ENCODE measurements at places on chromosomes 5 and 9. TPM values are rescaled to one million over a fixed set of nuclear protein-coding genes. Genes with fewer than 3 reads are reported as not detected.

DNA sequence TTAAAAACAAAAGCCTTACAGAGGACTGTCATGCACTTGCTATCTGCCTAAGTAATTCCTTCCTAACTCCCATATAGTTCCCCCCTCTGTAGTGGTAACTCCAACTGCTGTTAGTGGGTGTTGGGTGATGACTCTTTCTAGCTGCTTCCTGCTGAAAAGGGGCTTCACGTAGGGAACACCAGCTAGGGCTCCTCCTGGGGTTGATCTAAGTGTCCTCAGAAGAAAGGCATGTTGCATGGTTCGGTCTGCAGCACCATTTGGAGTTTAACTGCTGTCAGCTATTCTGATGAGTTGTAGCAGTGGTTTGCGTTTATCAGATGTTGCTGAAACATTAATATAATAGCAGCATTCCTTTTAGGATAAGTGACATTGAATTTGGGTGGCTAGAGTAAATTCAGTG lies 281.9 kb upstream of the TUSC1 start:
- DNase-seq = no peak

- DNase-seq = no peak
Observed at GRCh38 chr5:79821-80220, 12.1 kb upstream of the PLEKHG4B start.

Gene PCSK1
- total RNA-seq = 11.6 TPM

Gene SPINK4
- total RNA-seq = not detected
